Spleen (tissue), 13 donors: ENCODE measurements at places on chromosomes 6 and 20. TPM values are rescaled to one million over a fixed set of nuclear protein-coding genes. Genes with fewer than 3 reads are reported as not detected.

DNA sequence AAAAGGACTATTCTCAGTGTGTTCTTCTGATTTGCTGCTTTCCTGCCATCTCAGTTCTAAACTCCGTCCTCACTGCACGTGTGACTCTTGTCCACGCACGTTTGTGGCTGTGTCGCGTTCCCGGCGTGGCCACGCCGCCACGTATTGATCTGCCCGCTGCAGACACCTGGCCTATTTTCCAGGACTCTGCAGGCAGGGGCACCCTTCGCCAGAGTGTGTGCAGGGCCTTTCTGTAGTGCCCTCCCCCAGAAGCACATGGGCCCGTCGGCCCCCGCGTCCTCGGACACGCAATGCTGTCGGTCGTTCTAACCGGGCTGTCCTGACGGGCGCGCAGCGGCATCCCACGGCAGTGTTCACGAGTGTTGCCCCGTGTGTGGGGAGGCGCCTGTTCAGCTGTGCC, 87.6 kb downstream of the YTHDF1 start:
- no peaks in the 10 kb centered on the region for H3K4me1 ChIP-seq
- H3K27ac ChIP-seq = no peak overlapping the region
- no peaks in the 10 kb centered on the region for H3K27me3 ChIP-seq
- no peaks in the 10 kb centered on the region for H3K36me3 ChIP-seq
- H3K4me3 ChIP-seq = no peak overlapping the region

GRCh38 chr6:154673919-154674318, 59.3 kb upstream of the SCAF8 start:
- H3K36me3 ChIP-seq = no peaks in the 10 kb centered on the region
- H3K4me1 ChIP-seq = no peaks in the 10 kb centered on the region
- H3K27me3 ChIP-seq = no peaks in the 10 kb centered on the region
- no peak for DNase-seq

DNA sequence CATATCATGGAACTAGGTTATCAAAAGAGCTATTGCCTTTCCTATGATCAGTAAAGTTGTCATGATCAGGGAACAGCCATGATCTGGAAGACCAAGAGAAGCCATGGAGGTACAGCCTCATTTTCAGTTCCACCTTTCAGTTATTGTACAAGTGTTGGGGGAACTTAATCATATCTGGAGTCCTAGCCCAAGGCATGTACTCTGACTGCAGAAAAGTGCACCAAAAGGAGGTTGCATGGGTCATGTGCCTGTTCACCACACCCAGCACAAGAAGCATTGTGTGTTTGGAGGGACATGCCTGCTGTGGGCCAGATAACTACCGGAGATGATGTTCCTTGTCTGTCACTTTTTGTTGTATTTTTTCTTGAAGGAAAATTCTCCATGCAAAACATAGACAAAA, 185.8 kb upstream of the MAN1A1 start:
- DNase-seq = no peak
- H3K4me3 ChIP-seq = no peak overlapping the region
- no peak overlapping the region for H3K27ac ChIP-seq
- H3K36me3 ChIP-seq = no peaks in the 10 kb centered on the region
- H3K27me3 ChIP-seq = no peaks in the 10 kb centered on the region

- H3K4me1 ChIP-seq = no peaks in the 10 kb centered on the region
- no peak overlapping the region for H3K27ac ChIP-seq
- no peaks in the 10 kb centered on the region for H3K27me3 ChIP-seq
- no peak overlapping the region for H3K4me3 ChIP-seq
- no peak for DNase-seq
These were observed 319.6 kb upstream of the POU3F2 start for GRCh38 chr6:98514796-98515195.

DNA sequence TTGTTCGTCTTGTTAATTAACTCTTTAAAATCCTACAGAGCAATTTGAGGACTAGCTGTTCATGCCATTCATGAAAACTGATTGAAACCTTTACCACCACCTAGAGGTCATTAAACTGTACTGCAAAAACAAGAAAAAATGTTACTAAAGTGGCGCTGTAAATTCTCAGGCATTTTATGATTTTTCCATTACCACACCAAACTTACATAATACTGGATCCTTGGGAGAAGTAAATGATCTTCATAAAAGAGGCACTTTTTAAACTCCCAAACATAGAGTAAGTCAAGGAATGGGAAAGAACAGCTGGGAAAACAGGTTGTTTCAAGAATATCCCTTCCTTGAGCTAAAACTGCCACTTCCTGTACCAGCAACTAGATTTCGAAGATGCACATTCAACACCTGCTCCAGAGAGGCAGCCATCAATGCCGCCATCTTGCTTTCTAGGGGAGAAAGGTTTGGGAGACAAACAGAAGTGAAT, 54.3 kb downstream of the MYLIP start:
- no peaks in the 10 kb centered on the region for H3K36me3 ChIP-seq
- no peaks in the 10 kb centered on the region for H3K4me1 ChIP-seq
- no peak overlapping the region for H3K27ac ChIP-seq
- no peak for DNase-seq
- H3K27me3 ChIP-seq = no peaks in the 10 kb centered on the region

GRCh38 chr6:140677781-140678528, 1303.5 kb upstream of the CITED2 start:
- no peak overlapping the region for H3K27ac ChIP-seq
- no peak overlapping the region for H3K4me3 ChIP-seq
- H3K4me1 ChIP-seq = no peaks in the 10 kb centered on the region
- no peaks in the 10 kb centered on the region for H3K27me3 ChIP-seq
- no peaks in the 10 kb centered on the region for H3K36me3 ChIP-seq

DNA sequence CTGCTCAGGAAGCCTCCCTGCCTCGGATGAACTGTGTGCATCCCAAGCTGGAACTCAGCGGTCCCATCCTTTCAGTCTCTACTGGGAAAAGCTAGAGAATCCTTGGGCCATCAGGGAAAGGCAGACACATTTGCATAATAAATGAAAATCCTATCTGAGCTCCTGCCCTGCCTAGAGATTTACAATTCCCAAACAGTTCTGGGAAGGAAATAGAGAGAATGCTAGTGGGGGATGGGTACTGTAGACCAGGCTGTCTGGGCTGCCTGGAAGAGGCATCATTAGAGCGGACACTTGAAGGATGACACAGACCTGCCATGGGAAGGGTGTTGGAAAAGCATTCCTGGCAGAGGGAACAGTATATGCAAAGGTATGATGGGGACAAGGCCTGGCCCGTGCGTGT, 44.3 kb downstream of the TFAP2C start:
- H3K4me3 ChIP-seq = no peak overlapping the region
- H3K27ac ChIP-seq = no peak overlapping the region
- H3K4me1 ChIP-seq = no peaks in the 10 kb centered on the region
- H3K27me3 ChIP-seq = no peaks in the 10 kb centered on the region

DNA sequence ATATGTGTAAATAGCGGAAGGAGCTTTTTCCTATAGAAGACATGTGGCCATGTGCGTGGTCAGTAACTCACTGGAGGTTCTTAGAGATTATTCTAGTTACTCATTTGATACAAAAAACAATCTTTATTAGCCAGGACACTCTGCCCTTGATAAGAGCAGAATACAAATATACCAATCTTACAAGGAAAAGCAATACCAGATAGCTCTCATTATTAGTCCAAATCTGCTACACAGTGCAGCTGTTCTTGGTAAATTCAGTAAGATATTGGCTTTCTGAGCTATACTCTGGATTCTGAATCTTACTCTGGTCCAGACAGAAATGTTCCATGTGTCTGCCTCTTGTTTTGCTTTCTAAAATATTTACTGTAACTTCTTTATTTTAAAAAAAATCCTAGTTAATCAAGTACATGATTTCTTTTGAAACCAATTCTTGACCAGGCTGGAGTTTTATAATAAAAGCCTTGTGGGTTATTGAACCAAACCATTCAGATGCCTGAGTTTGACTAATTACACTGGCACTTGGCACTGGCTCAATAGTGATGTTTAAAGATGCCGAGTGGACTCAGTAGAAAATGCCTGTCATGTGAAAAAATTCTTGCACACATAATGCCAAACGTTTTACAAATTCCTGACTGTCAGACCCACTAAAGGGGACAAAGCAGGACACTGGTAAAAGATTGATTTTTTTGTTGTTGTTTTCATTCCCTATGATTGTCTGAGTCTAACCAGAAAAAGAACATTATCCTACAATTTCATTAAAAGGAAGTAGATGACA, 242.8 kb upstream of the TCF21 start:
- H3K36me3 ChIP-seq = no peaks in the 10 kb centered on the region
- H3K4me3 ChIP-seq = no peak overlapping the region
- DNase-seq = no peak
- H3K27ac ChIP-seq = peak overlapping the region; percentile 21
- no peaks in the 10 kb centered on the region for H3K4me1 ChIP-seq

GRCh38 chr20:36214684-36215256, 21.5 kb upstream of the AAR2 start:
- no peak overlapping the region for H3K4me3 ChIP-seq
- peak; percentile 47 for DNase-seq
- no peaks in the 10 kb centered on the region for H3K36me3 ChIP-seq

DNA sequence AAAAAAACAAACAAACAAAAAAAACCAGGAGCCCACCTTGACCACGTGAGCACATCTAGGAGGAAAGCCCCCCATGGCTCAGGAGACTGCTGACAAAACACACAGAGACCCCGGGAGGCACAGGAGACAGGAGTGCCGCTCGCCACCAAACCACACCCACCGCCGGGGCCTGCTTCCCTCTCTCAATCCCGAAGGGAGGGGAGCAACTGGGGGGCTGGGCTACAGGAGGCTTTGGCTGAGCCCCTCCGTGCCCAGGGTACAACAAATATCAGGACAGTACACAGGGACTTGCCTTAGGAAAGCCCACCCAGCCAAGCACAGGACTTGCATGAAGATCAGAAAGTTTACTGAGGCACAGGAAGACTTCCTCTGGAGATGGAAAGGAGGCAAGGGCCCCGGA, 102.5 kb downstream of the TAF4 start:
- H3K4me3 ChIP-seq = no peak overlapping the region
- H3K4me1 ChIP-seq = no peaks in the 10 kb centered on the region
- peaks cover 29% of the 10 kb centered on the region for H3K27me3 ChIP-seq
- peak; percentile 51 for DNase-seq
- no peak overlapping the region for H3K27ac ChIP-seq

GRCh38 chr6:100228834-100229441, 234.9 kb upstream of the MCHR2 start:
- H3K4me3 ChIP-seq = peak overlapping the region; percentile 12
- peak; percentile 88 for DNase-seq
- no peak overlapping the region for H3K27ac ChIP-seq

- H3K4me3 ChIP-seq = no peak overlapping the region
- H3K27me3 ChIP-seq = no peaks in the 10 kb centered on the region
- H3K36me3 ChIP-seq = no peaks in the 10 kb centered on the region
- H3K4me1 ChIP-seq = no peaks in the 10 kb centered on the region
- DNase-seq = no peak
These were observed 49.6 kb upstream of the RIPOR2 start for GRCh38 chr6:24985323-24985722.

DNA sequence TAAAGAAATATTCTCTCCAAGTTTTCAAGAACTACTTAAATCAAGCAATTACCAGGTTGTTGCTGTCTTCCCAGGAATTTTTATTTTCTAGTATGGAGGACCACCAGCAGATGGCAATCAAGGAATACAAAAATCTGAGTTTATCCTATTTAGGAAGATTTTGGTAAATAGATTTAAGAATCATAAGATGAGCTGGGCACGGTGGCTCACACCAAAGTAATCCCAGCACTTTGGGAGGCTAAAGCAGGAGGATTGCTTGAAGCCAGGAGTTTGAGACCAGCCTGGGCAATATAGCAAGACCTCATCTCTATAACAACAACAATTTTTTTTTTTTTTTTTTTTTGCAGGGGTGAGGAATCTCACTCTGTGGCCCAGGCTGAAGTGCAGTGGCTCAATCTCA, 19.3 kb upstream of the SEC63 start:
- no peak overlapping the region for H3K27ac ChIP-seq
- no peak for DNase-seq

DNA sequence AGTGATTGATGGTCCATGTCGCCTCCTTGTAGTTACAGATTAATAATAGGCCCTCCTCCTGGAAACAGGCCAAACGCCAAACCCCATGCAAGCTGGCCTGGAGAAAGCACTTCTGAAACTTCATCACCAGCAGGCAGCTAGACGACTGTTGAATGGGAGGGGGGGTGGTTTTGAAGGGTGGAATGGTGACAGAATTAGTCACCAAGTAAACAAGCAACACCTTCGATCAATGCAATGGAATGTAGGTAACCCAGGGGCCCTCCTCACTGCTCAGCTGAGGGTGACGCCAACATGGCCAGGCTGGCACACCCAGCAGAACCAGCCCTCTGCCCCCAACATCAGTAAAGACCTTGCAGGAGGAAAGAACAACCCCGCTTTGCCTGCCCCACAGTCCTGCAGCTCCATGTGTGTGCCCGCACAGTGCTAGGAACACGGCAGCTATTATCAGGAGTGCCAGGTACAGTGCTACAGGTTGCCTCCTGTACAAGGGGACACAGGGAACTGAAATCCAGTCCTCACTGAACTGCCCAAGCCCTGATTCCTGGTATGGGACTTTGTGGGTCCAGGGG, 2.7 kb downstream of the BCAS1 start:
- H3K4me3 ChIP-seq = no peak overlapping the region
- H3K4me1 ChIP-seq = no peaks in the 10 kb centered on the region
- H3K27ac ChIP-seq = no peak overlapping the region

- H3K4me3 ChIP-seq = no peak overlapping the region
- DNase-seq = no peak
- H3K4me1 ChIP-seq = no peaks in the 10 kb centered on the region
- H3K27me3 ChIP-seq = no peaks in the 10 kb centered on the region
These were observed 87.1 kb upstream of the NT5E start for GRCh38 chr6:85362652-85363310.

- H3K27ac ChIP-seq = no peak overlapping the region
- no peaks in the 10 kb centered on the region for H3K27me3 ChIP-seq
These were observed 15.7 kb downstream of the CPNE5 start for GRCh38 chr6:36823421-36824096.

Gene BTNL2
- not detected for total RNA-seq

Gene PRDM13
- total RNA-seq = not detected

Gene TMEM170B
- total RNA-seq = 19.8 TPM

Gene TNFRSF6B
- total RNA-seq = 41.0 TPM

Gene TMEM242
- 7.3 TPM for total RNA-seq

Gene COL12A1
- 26.1 TPM for total RNA-seq

Gene FARS2
- total RNA-seq = 20.8 TPM
